ENCODE measurements at places on chromosomes 5 and 9.

DNA sequence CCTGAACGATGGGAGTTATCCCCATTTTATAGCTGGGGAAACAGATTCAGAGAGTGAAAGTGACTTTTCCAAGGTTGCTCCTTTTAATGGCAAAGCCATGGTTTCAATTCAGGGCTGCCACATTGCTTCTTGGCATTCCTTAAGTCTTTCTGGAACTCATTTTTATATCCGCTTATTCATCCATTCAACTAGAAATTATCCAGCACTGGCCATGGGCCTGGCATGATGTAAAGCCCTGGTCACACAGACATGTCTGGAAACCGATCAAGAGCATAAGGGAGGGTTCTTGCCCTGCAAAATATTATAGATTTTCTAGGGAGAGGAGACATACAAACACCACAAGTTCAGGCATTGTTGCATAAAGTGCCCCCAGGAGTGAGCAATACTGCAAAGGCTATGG is 43.0 kb upstream of the COL15A1 start:
- no peak for DNase-seq

GRCh38 chr5:4018007-4018406 is 422.4 kb downstream of the IRX1 start:
- no peak for DNase-seq

DNA sequence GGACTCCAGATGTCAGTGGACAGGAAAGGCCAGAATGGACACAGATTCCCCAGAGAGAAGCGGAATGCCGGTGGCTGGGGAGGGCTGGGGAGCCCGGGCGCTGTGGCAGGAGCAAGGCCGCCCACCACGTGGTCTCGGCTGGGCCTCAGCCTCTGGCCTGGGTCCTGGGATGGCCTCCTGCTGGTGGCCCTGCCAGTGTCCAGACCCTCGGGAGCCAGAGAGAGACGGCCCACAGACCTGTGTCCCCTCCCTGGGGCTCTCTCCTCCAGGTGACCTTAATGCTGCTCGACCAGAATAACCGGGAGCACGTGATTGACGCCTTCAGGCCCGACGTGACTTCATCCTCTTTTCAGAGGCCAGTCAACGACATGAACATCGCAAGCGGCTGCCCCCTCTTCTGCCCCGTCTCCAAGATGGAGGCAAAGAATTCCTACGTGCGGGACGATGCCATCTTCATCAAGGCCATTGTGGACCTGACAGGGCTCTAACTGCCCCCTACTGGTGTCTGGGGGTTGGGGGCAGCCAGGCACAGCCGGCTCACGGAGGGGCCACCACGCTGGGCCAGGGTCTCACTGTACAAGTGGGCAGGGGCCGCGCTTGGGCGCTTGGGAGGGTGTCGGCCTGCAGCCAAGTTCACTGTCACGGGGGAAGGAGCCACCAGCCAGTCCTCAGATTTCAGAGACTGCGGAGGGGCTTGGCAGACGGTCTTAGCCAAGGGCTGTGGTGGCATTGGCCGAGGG is 19.0 kb downstream of the FBXW5 start:
- no peak for DNase-seq

- DNase-seq: no peak
These were observed 140.2 kb downstream of the NFIB start for GRCh38 chr9:14173713-14174112.

DNA sequence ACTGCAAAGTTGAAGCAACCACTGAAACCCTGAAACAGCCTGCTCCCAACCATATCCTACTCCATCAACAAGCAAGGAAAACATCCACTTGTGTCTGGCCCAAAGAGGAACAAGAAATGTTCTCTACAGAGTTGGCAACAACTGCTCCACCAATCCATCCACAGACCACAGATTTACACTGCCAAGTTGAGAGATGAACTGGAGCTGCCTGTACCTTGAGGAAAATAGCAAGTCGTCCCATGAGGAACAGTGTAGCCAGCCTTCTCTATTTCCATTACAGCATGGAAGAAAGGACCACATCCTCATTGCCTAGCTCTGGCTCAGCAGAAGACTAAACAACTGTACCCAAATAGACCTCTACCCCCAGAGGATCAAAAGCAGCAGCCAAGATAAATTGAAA is 60.4 kb downstream of the DEPDC1B start:
- DNase-seq: no peak
